ENCODE measurements at places on chromosomes 7 and 10. TPM values are rescaled to one million over a fixed set of nuclear protein-coding genes. Genes with fewer than 3 reads are reported as not detected.

DNA sequence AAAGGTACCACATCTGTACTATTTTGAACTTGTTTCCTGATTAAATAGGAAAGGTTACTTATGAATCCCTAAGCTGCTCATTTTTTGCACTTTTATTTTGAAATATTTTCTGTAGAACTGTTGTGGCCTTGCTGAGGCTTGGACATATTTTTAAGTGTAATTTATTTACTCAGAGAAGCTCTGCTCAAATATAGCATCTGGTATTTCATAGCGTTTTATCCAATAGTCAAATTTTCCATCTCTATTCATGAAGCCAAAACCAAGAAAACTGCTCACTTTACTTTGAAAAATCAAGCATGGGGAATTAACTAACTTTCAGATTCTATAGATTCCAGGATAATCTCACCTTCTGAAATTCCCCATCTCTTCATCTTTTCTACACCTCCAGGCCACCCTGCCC lies 6.6 kb upstream of the FAM3C start:
- no peak for DNase-seq

DNA sequence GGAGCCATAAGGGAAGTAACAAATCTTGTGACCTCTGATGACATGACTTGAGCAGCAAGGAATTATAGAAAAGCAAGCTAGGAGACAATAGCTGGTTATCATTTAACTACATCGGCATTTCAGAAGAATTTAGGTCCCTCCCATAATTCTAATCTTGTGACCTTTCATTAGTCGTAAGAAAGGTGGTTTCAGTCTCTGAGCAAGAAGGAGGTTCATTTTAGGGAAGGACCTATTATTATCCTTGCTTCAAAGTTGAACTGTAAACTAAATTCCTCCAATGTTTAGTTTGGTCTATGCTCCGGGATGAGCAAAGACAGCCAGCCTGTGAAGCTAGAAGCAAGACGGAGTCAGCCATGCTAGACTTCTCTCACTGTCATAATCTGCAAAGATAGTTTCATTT lies 159.6 kb downstream of the SLC16A9 start:
- no peak for DNase-seq

- peak; percentile 99 for DNase-seq
Measured at GRCh38 chr10:117541909-117542705, 439 bp upstream of the EMX2 start.

GRCh38 chr10:46282842-46283574 lies 3.8 kb upstream of the ANTXRL start:
- peak; percentile 90 for DNase-seq

Gene SLC26A3
- total RNA-seq = not detected

DNA sequence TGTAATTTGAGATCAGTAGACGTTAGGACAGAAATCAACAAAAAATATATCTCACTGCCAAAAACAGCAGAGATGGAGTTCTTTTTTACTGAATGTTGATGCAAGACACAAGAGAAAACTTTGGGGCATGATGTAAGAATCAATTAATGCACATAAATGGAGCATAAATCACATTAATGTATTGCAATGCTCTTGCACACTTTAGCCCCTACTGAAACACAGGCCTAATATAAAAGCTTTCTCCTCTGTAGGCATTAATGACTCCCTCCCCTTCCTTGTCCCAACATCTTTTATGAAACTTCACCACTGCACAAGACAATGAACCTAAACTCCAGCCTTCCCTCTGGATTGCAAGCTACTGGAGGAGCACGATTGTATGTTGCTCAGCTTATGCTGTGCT lies 58.8 kb downstream of the CACNA2D1 start:
- DNase-seq = no peak

Gene EGFR
- total RNA-seq = 55.0 TPM

DNA sequence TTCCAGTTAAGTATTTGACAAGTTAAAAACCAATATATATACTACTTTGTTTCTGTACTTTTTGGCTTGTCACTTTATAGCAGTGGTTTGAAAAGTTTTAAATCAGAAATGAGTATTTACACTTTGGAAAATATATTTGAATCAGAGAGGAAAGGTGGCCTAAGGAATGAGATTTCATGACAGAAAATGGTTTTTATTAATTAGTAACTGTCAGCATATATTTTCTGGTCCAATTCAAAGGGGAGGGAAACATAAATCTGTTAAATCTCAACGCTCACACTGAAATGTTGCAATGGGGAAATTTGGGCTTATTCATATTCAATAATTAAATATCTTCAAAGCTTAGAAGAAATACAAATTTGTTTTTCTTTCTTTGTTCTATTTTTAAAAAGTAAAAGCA lies 100.1 kb downstream of the GRB10 start:
- no peak for DNase-seq

DNA sequence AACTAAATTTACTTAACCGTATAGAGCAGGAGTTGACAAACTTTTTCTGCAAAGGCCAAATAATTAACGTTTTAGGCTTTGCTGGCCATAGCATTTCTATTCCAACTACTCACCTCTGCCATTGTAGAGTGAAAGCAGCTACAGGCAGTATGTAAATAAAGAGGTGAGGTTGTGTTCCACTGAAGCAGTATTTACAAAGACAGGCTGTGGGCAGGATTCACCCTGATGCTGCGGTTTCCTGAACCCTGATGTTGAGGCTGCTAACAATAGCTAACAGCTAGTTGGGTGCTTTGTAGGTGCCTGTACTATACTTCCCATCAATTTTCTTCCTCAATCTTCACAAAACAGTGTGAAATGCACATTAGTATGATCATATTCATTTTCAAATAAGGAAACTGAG lies 47.0 kb upstream of the LAMB1 start:
- DNase-seq = no peak

Gene CTNNA3
- not detected for total RNA-seq

- DNase-seq = peak; percentile 65
Measured at GRCh38 chr7:117217106-117218035, 105.5 kb downstream of the WNT2 start.

GRCh38 chr7:23074443-23075261 lies 30.9 kb upstream of the KLHL7 start:
- peak; percentile 11 for DNase-seq

Gene UCN3
- total RNA-seq = not detected

GRCh38 chr10:110137142-110137545 lies 70.3 kb upstream of the MXI1 start:
- peak; percentile 88 for DNase-seq

Gene LRRC17
- not detected for total RNA-seq

DNA sequence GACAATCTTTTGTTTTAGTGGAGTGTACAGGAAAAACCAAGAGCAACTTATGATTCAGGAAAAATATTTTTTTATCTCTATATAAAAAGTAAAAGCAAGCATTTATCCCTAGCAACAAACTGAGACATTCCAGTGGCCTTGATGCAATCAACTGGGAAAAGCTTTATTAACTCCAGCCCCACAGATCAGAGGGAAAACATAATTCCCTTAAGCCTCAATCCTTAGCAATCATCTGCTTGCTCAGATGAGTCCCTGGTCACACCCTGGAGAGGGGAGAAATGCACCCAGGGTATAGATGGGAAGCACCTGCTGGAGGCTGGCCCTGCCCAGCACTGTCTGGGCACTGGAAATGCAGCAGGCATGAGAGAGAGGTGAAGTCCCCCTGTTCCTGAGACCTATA lies 636.6 kb downstream of the TNS3 start:
- DNase-seq = peak; percentile 32

Gene GNG11
- total RNA-seq = 25.9 TPM

Gene EPHA1
- total RNA-seq = not detected

Gene VGF
- not detected for total RNA-seq

GRCh38 chr7:158824028-158824427 lies 5.3 kb downstream of the ESYT2 start:
- DNase-seq = peak; percentile 71

DNA sequence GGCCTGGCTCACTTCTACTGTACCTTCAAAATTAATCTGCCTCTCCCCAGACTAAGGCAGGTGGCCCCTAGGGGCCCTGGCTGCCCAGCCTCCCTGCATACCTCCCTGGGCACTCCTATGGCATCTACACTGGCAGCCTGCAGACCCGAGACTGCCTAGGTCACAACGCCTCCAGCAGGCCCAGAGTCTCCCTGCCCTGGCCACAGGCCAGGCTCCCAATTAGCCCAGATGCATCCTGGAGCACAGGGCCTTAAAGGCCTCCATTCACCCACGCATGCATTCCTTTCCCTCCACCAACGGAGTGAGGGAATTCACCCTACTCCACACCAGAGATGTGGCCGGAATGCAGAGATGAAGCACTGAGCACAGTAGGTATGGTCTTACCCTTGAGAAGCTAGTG lies 1.9 kb downstream of the CHAT start:
- no peak for DNase-seq

Measured in GM23248 (cell line).